ENCODE measurements at places on chromosomes 7 and 10.

- no peak for DNase-seq
Measured at GRCh38 chr7:16114071-16114470, 307.3 kb downstream of the CRPPA start.

GRCh38 chr7:96982586-96982985, 22.8 kb upstream of the DLX6 start:
- no peak for DNase-seq

DNA sequence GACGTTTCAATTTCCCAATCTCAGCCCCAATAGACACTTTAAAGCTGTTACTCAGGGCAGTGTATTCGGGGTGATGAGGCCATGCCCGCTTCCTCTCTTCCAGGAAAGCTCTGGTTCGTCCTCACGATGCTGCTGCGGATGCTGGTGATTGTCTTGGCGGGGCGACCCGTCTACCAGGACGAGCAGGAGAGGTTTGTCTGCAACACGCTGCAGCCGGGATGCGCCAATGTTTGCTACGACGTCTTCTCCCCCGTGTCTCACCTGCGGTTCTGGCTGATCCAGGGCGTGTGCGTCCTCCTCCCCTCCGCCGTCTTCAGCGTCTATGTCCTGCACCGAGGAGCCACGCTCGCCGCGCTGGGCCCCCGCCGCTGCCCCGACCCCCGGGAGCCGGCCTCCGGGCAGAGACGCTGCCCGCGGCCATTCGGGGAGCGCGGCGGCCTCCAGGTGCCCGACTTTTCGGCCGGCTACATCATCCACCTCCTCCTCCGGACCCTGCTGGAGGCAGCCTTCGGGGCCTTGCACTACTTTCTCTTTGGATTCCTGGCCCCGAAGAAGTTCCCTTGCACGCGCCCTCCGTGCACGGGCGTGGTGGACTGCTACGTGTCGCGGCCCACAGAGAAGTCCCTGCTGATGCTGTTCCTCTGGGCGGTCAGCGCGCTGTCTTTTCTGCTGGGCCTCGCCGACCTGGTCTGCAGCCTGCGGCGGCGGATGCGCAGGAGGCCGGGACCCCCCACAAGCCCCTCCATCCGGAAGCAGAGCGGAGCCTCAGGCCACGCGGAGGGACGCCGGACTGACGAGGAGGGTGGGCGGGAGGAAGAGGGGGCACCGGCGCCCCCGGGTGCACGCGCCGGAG, 2.6 kb downstream of the GJD4 start:
- peak; percentile 37 for DNase-seq

DNA sequence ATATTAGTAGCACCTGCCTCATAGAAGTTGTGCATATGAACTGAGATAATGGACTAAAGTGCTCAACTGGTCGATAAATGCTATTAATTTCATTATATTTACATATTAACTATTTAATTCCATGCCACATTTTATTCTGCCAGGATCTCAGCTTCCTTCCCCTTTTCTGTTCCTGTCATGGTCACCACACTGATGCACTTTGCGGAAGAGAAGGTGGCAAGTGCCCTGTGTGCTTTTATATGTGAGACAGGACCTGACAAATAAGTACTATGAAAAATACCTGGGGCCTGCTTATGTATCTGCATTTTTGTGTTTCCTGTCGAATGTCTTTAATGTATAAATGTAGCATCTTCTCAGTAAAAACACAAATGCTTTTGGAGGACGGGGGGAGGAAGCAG, 12.2 kb downstream of the ATP6V0E2 start:
- DNase-seq, result no peak

GRCh38 chr7:127635659-127636285, 16.2 kb upstream of the SND1 start:
- DNase-seq, result no peak

- no peak for DNase-seq
Measured at GRCh38 chr10:29969255-29970011, 90.0 kb downstream of the JCAD start.

GRCh38 chr10:96309628-96310320, 5.5 kb downstream of the DNTT start:
- DNase-seq, result no peak

- no peak for DNase-seq
Measured at GRCh38 chr10:97102441-97102840, 83.3 kb downstream of the SLIT1 start.

DNA sequence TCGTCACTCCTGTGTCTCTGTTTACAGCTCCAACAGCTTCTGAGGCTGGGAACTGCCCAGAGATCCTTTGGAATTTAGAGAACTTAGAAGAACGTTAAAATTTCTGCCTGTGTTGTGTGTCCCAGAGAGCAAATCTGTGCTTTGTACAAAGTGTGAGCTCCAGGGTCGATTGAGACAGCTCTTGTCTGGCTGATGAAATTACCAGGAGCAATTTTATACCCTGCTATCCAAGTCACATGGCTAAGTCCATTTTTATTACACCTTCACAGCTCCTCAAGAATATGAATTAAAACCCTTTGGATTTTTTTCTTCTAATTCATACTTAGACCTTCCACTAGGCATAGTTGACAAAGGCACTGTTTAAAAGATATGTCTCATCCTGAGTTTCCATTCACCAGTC, 46.5 kb upstream of the INSYN2A start:
- no peak for DNase-seq

- DNase-seq, result peak; percentile 7
Measured at GRCh38 chr7:41045556-41046123, 657.2 kb downstream of the INHBA start.

- no peak for DNase-seq
Measured at GRCh38 chr7:94623820-94624219, 32.1 kb downstream of the SGCE start.

- no peak for DNase-seq
Measured at GRCh38 chr7:40676221-40676620, 541.4 kb downstream of the SUGCT start.

Measured in GM20000 (cell line).